ENCODE measurements at places on chromosomes 1 and 21.

DNA sequence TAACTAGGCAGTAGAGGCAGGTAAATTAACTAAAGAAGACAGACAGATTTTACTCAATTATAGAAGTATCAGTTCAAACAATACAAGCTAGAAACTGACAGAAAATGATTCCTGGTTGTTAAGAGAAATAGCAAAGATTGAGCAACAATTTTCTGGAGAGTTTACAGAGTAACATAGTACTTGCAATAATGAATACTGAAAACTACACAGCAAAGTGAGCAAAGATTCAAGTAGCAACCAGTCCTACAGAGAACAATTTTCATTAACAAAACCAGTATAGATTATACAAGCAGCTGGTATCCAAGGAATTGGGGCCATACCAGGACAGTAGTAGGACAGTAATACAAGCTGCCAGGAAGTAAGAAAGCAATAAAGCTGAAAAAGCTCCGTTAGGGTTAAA is 37.6 kb downstream of the EYA3 start:
- DNase-seq = no peak

DNA sequence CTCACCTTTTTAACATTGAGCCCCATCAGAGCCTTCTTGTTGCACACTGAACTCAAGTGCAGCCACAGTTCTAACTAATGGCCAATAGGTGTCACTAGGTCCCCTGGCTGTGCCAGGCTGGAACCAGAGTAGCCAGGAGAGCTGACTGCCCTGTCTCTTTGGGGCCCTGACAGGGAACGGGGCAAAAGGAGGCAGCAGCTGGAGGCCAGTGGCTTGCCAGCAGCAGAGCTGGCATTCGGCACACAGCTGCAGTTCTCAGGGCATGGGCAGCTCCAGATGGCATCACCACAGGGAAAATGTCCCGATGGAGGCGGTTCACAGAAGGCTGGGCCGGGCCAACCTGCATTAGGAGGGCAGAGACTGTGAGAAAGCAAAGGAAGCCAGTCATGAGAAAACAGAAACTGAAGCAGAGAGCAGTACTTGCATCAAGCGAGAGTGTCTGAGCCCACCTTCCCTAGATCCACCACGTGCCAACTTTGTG is 188.6 kb downstream of the FCRL5 start:
- DNase-seq = no peak

GRCh38 chr1:175520186-175520585 is 223.2 kb downstream of the TNR start:
- no peak for DNase-seq

- DNase-seq = no peak
Observed at GRCh38 chr21:15616864-15617574, 112.8 kb upstream of the USP25 start.

DNA sequence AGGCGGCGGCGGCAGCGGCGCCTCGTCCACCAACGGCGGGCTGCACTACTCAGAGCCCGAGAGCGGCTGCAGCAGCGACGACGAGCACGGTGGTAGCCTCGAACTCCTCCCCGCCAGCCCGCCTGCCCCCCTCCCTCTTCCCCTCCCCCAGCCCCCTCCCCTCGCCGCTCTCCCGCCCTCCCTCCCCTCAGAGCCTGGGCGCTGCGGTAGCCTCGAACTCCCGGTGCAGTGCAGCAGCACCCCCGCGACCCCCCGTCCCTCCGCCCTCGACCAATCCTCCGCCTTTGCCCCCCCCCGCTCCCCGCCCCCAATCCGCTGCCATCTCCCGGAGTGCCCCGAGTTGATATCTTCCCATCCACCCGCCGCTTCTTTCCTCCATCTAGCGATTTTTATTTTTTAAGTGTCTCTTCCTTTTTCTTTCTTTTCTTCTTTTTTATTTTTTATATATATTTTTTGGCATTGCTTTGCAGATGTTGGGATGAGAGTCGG is 516 bp downstream of the RCOR3 start:
- peak; percentile 62 for DNase-seq

- no peak for DNase-seq
Observed at GRCh38 chr1:159922511-159923202, 2.6 kb downstream of the TAGLN2 start.

DNA sequence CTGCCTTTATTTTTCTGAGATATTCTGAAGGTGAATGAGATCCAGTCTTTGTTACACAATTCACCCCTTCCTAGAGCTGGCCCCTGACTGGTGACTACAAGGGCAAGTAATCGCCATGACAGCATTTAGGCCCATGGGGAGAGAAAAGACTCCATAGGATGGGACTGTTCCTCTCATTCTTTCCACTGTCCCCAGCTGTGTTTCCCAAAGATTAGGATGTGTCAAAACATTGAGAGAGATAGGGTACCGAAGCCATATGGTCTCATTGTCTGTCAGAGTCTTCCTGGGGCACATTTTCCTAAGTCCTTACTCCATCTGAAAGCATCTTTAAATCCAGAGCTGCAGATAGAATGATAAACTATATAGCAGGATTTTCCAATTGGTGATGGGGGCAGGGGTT is 423.5 kb downstream of the OMA1 start:
- no peak for DNase-seq

DNA sequence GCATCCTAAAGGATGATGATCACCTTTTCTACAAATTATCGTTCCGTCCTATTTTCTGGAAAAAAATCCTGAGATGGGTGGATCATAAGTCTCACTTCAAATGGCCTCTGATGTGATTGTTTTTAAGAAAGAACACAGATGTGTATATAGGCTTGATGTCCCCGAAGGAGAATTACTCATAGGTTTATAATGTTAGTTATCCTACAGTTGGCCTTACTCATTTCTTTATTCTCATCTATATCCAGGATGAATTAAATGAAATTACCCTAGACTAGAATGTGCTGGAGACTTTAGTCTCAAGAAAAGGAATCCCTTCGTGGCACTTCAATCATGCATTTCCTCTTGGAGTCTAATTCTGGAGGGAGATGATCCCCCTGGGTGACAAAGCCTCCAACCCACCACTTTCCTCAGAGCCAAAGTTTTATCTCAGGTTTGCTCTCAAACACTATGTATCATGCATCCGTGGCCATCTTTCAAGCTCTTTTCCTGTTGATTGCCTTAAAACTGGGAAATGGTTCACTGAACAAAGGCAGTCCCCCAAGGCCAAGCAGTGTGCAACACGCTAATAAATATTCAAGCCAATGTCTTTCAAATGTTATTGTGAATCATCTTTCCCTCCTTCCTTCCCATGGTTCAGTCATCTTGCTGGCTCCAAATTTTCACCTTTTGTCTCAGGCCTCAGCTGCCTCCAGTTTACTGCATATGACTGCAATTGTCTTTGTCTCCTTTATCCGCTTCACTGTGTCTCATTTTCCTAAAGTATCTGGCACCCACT is 32.5 kb upstream of the SMYD2 start:
- DNase-seq = no peak

DNA sequence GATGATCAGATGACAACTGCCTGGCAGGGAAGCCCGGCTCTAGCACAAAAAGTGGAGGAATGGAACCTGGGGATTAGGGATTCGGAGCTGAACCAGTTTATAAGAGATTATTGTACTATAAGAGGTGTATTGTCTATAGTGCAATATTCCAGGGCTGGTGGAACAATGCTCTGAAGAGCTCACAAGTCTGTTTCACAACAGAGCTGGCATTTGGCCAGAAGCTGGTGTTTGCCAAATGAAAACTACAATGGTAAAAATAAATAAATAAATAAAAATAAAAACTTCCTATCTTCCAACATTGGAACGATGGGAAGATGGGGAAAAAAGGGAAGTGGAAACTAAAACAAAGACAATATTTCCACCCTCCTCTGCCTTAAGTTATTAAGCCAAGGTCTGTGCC is 73.5 kb downstream of the CHODL start:
- DNase-seq = no peak

DNA sequence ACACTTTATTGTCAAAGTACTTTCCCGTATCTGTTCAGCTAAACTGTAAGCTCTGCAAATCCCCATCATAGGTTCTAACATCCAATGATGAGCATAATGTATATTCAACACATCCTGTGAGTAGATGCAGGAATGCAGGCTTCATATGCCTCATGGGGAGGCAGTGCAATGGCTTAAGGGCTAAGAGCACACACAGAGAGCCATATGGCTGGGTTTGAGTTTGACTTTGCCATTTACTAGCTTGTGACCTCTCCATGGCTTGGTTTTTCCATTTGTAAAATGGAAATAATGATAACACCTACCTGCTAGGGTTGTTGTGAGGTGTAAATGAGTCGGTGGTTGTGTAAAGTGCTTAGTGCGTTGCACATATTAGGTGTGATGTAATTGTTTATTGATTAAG is 13.4 kb downstream of the RCSD1 start:
- no peak for DNase-seq

DNA sequence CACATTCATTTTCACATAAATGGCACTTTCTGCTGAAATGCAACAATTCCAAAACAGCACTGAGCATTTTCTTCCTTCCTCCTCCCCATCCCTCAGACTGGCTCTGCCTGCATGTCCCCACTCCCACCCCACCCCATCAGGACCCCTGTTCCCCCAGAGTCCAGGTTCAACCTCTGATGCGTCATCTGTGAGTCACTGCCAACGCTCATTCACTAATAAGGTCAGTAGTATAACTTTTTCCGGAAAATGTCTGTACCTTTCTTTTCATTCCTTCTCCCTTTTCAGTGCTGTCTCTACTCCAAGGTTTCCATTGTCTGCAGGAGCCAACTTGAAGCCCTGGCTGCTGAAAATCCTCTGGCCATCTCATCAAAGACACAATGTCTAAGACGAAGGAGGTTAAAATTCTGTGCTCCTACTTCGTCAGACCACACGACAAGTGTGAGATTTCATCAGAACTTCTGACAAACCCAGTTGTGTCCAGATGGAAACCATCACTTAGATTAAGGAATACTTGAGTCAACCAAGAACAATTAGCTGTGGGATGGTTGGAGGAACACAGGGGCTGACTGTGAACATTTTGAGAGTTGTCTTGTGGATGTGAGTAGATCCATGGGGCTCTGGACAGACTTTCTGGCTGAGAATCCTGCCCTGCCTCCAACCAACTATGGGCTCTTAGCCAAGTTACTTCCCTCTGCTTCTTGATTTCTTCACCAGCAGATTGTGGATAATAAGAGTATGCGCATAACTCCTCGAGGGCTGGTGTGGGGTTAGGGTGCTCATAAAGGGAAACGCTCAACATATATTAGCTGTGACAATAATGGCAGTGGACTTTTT is 35.6 kb upstream of the UTS2 start:
- no peak for DNase-seq

GRCh38 chr1:189323091-189323490 is 1154.6 kb downstream of the BRINP3 start:
- no peak for DNase-seq

DNA sequence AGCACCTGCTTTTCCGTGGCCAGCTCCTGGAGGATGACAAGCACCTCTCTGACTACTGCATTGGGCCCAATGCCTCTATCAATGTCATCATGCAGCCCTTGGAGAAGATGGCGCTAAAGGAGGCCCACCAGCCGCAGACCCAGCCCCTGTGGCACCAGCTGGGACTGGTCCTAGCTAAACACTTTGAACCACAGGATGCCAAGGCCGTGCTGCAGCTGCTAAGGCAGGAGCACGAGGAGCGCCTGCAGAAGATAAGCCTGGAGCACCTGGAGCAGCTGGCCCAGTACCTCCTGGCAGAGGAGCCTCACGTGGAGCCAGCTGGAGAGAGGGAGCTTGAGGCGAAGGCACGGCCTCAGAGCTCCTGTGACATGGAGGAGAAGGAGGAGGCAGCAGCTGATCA is 413 bp downstream of the UBL4B start:
- no peak for DNase-seq

DNA sequence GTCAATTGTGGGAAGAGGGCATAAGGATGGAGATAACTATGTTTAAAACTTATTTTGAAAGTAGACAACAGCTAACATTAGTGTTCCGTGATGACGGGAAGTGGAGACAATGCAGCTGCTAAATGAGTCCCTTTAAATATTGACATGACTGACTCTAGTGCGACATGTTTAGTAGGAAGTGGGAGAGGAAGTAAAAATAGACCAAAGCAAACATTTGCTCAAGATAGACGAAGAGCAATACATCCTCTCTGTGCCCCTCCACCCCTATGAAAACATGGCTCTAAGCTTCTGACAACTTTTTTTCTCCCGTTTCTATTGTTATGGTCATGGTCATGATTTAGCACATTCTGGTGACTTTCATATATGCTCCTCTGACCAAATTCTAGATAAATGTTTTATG is 60.0 kb upstream of the HMCN1 start:
- peak; percentile 35 for DNase-seq

- no peak for DNase-seq
Observed at GRCh38 chr1:193581341-193581740, 394.9 kb upstream of the B3GALT2 start.

- DNase-seq = no peak
Observed at GRCh38 chr1:248918131-248918530, 12.1 kb downstream of the PGBD2 start.

- DNase-seq = no peak
Observed at GRCh38 chr1:236018885-236019453, 45.9 kb downstream of the NID1 start.

GRCh38 chr1:197981561-197981960 is 64.4 kb downstream of the LHX9 start:
- DNase-seq = no peak

DNA sequence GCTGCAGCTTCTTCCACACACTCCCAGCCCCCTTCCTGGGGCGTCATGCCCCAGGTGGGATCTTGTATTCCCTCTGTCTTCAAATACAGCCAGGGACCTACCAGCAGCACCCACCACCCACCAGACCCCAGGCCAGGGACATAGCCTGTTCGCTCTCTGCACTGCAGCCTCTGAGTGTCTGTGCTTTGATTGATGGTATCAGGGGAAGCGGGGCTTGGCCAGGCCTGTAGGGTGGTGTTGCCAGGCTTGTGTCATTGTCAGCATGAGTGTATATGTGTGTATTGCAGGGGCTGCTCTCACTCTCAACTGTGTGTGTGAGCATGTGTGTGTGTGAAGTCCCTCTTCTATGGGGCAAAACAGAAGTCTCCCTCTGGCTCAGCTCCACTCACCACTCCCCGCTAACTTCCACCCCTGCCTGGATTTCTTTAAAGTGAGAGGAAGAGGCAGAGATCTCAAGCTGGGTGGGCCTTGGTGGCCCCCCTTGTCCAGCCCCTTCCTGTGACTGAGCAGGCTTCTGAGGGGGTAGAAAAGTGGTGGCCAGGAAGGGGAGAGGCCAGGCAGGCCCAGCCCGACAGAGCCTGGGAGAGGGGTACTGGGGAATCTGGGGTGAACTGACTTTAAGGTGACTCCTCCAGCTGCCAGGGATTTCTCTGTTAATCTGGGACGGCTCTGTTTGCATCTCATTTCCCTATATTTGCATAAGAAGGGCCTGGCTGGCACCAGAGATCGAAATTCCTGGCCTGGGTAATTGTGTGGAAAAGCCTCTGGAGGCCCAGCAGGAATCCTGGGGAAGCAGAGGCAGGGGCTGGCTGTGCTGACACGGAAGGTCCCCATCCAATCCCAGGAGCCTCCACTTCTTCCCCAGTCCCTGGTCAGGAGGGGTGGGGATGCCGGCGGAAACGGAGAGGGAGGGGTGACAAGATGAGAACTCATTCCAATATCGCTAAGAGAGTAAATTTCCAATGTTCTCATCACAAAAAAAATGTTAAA is 18.6 kb upstream of the ADGRB2 start:
- no peak for DNase-seq

DNA sequence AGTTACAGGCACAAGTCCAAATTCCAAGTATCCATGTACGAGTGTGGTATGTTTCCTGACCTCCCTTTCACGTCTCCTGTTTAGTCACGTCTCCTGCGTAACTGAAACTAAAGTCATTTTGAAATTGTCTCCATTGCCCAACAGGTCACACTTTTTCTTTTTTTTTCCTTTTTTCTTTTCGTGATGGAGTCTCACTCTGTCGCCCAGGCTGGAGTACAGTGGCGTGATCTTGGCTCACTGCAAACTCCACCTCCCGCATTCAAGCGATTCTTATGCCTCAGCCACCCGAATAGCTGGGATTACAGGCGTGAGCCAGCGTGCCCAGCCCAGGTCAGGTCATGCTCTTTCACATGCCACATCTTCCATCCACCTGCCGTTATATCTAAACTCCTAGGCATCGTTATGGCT is 38.2 kb downstream of the L1TD1 start:
- no peak for DNase-seq
